IPS-NIHi11 (cell line): ENCODE measurements at places on chromosomes 3 and 15.
A peak's percentile ranks its signal among the peaks of the same experiment; 100 is the strongest.

DNA sequence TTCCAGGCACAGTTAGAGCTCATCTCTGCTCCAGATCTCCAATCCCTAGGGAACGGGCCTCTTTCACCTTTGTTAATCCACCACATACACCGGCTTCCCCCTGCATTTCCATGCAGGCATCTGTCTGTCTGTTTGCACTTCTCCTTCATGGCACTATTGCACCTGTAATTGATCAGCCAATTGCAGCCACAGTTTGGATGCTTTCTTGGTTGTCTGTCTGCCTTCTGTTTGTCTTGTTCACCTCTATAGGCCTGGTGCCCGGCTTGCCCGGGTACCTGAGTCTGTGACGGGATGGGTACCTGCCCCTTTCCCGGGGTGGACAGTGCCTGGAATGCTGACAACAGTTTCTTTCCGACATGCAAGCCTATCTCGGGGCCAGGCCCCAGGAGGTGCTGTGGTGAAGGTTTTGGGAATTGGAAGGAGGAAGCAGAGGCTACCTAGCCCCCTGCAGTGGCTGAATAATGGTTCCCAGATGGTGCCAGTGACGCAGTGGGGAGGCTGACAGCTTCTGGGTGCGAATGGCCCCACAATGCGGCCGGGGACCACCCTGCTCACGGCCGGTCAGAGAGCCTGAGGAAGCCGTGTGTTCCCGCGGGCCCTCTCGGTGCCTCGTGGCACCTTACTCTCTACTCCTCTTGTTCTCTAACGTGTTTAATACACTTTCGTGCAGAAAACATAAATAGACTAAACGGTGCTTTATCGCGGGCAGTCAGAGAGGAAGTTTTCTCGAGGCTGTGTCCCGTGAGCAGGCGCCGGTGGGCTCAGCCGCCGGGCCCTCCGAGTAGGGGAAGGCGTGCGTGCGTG is 31.3 kb upstream of the RAB6B start:
- DNase-seq: peak; percentile 71

GRCh38 chr3:81425198-81425868 is 336.1 kb downstream of the GBE1 start:
- peak; percentile 11 for DNase-seq

- DNase-seq: no peak
Observed at GRCh38 chr3:4546346-4547178, 53.4 kb downstream of the ITPR1 start.

GRCh38 chr15:37109872-37110572 is 9.7 kb upstream of the MEIS2 start:
- no peak for DNase-seq

GRCh38 chr15:74988007-74988800 is 7.2 kb upstream of the SCAMP5 start:
- peak; percentile 74 for DNase-seq

DNA sequence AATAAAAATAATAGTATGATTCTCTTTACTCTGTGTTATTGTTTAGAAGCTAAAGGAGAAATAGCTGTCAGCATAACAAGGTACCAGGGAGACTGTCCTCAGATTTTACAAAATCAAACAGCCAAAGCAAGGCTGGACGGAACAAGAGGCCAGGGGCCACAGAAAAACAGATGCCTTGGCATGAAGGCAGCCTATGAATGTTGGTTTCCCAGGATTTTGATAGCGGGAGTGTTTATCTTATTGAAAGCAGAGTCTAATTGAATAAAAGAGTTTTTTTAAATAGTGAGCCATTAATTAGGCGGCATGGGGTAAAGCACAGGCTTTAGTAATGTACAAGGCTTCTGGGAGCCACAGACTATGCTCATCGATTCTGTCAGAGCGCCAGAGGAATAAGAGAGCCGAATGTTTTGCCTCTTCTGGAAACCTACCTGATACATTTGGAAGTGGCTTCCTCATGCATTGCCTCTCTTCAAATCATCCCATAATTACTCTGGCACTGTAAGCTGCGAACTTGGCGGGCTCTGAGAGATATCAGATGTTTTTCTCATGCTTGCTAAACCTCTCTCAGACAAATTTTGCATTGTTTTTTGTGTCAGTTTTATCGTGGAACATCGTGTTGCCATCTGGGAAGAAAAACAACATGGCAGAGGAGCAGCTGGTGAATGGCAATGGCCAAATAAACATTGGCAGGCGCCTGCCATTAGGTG is 30.4 kb upstream of the TMCO5A start:
- DNase-seq: no peak

DNA sequence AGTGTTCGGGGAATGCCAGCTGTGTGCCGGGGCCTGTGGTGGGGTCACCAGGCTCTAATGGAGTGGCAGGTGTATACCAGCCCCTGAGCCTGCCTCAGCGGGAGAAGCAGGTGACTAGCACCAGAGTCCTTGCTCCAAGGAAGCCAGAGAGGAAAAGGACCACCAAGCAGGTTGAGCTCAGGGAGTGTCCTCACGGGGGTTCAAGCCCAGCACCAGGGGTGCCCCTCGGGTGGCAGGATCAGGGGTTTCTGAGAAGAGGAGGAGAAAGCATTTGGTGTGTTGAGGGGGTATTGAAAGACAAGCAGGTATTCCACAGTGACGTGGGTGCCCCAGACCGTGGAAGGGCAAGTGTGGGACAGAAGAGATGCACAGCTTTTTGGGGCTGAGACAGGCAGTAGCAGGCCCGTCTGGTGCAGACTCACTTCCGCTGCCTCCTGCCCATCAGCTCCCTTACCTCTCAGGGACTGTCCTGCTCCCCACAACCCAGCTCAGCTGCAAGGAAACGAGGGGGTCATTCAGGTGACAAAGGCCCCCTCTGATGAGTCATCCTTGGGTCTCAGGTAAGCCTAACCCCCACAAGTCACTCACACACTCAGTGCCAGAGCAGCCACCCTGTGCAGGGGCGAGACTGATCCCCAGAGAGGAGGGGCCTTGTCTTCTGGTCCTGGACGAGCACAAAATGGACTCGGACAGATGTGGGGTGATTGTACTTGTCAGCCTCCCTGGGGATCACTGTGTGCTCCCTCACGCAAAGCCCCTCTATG is 21.4 kb upstream of the POC1A start:
- DNase-seq: no peak

DNA sequence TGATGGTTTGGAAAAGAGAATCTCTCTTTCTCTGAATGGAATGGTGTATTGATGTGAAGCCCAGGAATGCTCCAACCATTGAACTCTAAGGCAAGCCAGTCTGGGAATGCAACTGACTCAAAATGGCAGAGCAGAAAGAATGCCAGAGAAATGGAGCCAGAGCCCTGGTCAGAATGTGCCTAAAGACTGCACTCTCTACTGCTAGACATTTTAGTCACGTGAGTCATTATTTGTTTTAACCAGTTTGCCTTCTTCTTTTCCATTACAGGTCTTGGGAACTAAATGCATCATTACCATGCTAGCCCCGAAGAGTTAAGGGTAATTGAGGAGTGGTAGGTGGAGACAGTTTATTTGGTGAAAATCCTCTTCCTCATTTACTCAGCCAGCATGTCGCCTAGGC is 67.3 kb upstream of the TRIM42 start:
- no peak for DNase-seq

GRCh38 chr15:83512459-83512858 is 65.3 kb downstream of the SH3GL3 start:
- DNase-seq: peak; percentile 23

DNA sequence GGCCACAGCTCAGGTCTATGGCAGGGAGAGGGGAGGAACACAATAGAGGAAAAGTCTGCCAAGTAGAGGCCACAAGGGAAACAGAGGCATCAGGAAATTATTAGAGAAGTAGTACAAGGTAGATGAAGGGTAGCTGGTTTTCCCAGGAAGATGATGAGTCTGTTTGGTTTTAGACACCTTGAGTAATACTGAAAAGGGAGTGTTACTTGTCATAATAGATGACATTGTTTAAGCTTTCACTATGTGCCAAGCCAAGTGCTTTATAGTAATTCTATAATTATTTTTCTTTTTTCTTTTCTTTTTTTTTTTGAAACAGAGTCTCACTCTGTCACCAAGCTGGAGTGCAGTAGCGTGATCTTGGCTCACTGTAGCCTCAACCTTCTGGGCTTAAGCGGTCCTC is 13.7 kb downstream of the PXK start:
- no peak for DNase-seq

DNA sequence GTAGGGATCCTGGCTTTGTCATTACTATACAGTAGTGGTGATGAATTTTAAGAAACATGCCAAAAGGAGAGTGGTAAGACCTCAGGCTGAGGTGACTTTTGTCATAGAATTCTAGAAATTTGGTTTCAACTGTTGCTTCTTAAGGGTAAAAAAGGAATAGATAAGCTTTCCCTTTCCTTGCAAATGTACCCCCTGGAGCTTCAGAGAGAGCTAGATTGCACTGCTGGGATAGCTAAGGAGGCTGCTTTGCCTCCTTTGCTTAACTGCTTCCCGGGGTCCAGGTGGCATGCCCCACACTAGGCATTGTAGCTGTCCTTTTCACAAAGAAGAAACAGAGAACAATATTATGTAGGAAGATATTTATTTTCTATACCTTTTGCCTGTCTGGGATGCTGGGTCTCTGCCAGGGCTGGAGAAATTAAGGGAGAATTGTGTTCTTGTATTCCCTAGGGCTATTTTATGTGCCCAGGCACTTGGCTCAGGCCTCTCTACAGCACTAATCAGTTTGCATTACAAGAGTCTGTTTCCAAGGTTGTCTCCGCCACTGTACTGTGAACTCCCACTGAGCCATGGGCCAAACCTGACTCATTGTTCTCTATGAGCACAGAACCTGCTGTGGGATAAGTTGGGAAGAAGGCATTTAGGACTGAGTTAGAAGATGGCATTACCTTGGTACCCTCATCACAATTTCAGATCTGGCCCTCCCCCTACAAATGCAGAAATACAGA is 460.0 kb downstream of the PDCD6IP start:
- peak; percentile 38 for DNase-seq

GRCh38 chr3:115862849-115863248 is 239.5 kb downstream of the GAP43 start:
- DNase-seq: no peak

GRCh38 chr3:52809662-52810377 is 15.2 kb downstream of the ITIH3 start:
- DNase-seq: no peak

- no peak for DNase-seq
Observed at GRCh38 chr15:67134871-67135492, 69.6 kb downstream of the SMAD3 start.

DNA sequence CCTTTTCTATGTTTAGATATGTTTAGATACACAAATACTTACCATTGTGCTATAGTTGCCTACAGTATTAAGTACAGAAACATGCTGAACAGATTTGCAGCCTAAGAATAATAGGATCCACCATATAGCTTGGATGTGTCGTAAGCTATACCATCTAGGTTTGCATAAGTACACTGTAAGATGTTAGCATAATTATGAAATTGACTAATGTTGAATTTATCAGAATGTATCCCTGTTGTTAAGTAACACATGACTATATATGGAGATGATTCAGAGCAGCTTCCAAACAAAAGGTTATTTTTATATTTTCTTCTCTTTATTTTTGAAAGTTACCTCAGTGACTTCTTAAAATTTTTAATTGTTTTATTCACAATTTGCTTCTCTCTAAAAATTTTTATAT is 2.4 kb downstream of the SLC28A2 start:
- DNase-seq: no peak

DNA sequence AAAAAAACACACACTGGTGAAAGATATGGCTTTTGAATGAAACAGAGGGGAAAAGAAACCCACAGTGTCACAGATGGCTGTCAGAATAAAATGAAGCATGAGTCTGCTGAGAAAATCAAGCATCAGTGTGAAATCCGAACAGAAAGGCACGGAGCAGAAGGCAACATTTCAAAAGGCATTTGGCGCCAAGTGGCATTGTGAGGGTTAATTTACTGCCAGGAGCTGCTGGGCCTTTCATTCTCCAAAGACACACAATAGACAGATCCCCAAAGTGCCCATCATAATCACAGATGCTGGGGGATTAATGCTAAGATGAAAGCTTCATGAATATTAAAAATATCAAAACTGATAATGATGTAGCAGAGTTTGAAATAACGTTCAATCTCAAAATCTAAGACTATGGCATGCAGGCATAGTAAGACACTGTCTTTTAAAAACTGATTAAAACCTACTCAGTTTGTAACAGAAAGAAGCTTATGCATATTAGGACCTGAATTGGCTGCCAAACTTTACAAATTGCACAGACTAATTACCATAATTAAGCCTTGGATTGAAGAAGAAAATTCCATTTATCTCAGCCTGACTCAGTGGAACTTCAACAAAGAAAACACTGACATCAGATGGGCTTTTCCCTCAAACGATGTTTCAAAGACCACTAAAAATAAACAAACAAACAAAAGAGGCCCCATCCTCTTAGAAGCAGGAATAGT is 589.2 kb downstream of the ROBO1 start:
- DNase-seq: no peak

DNA sequence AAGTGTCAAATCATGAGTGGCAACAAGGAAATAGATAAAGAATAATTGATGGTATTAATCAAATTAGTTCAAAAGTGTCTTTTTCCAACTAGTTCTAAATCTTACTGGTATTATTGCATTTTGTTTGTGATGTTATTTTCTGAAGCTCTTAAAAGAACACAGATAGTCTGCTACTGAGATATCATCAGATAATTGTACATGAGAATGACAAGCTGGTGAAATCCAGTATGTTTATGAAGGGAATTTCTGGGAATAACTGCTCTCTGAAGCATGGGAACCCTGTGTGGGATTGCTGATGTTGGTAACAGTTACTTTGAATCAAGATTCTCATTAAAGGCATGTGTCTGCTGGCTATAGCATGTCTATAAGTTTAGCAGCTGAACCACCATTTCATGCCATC is 190.3 kb upstream of the CDIN1 start:
- DNase-seq: no peak

DNA sequence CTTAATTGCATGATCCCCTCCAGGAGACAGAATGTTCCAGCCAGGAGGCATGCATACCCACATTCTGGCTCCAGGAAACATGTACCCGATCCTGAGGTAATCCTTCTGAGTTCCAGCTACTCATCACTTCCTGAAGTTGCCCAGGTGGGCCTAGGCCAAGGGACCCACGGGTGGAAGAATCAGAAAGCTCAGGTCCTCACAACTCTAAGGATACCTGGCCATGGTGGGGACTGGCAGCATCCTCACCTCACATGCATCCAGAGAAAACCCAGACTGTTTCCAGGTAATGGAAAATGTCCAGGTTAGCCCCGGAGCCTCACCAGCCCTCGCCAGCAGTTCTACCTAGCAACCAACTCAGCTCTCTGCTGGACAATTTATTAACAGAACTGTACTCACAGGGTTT is 78.2 kb downstream of the DAPK2 start:
- no peak for DNase-seq

DNA sequence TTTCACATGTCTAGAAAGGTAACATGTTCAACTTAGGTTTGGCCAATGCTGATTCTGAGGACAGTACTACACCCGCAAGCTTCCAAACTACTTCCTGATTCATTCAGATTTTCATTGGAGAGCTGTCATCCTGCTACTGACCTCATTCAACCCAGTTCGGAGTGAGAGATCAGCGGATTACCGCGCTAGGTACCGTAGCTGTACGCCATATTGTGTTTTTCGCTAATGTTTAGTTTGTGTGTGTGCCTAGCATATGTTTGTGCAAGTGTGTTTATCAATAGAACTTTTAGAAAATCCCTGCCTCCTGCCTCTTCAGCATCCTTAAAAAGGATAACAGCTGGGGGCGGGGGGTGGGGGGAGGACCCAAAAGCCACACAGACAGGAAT is 1.1 kb downstream of the ZBTB20 start:
- peak; percentile 13 for DNase-seq

- DNase-seq: no peak
Observed at GRCh38 chr15:91535856-91536500, 317.5 kb upstream of the SLCO3A1 start.

GRCh38 chr3:65993134-65993900 is 45.4 kb downstream of the MAGI1 start:
- no peak for DNase-seq

- no peak for DNase-seq
Observed at GRCh38 chr3:132416161-132416560, 1.1 kb upstream of the DNAJC13 start.
